ENCODE measurements at places on chromosomes 5 and 9. TPM values are rescaled to one million over a fixed set of nuclear protein-coding genes. Genes with fewer than 3 reads are reported as not detected.

SPINK6 gene
- not detected for total RNA-seq

TMEM174 gene
- not detected for total RNA-seq

DNA sequence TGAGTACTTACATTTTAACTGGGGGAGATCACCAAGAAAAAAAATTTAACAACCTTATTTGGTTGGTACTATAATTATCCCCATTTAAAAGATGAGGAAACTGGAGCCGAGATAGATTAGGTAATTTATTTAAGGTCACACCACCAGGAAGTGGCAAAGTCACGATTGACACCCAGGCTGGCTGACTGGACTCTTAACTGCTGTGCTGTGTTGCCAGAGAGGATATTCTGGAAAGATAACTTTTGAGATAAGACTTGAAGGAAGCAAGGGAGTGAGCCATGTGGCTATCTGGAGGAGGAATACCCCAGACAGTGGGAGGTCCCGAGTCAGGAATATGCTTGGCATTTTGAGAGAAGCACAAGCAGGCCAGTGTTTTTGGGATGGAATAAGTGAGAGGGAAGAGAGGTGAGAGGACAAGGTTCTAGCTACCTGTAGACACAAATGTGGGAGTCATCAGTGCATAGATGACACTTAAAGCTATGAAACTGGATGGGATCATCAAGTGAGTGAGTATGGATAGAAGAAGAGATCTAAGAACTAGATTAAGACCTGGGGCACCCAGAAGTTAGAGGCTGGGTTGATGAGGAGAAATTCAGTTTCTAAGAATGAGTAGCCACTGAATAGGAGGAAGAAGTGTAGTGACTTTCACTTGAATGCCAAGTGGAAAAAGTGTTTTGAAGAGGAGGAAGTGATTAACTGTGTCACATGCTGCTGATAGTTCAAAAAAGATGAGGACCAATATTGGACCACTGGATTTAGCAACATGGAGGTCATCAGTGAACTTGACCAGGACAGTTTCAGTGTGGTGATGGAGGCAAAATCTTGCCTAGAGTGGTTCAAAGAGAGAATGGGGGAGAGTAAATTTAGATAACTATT, 25.6 kb downstream of the PDE8B start:
- ATAC-seq, result no peak

GRCh38 chr5:31062902-31063580, 130.4 kb upstream of the CDH6 start:
- ATAC-seq, result no peak

- ATAC-seq, result no peak
These were observed 306.7 kb downstream of the NR2F1-AS1 start for GRCh38 chr5:93274291-93274690.

DNA sequence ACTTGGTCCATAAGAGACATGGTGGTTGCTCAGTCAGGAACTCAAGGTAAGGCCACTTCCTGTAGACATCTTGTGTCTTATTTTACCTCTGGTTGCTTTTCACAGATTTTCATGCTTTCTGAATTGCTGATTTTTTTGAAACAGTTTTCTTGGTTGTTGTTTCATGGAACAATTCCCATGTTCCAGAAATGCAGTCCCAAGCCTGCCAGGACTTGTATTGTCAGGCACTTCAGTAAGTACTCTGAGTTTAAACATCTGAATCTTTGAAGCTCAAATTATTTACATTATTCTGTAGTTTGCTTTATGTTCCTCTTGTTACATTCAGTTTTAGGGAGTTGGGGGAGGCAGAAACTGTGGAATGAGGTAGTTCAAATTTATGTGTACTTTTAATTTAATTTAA, 290.2 kb downstream of the DMRT2 start:
- ATAC-seq, result no peak

DNA sequence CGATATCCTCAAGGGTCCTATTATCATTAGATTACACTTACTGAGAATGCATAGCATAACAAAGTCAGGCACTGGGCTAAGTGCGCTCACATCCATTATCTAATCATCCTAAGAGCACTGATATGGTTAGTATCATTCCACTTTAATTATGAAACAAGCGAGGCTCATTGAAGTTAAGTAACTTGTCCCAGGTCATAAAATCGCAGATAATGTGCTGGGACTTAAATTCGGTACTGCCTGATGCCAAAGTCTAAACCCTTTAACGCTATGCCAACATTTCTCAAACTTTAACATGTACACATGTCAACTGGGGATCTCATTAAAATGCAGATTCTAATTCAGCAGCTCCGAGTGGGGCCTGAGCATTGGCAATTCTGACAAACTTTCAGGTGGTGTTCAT, 204.7 kb downstream of the PTTG1 start:
- no peak for ATAC-seq

DNA sequence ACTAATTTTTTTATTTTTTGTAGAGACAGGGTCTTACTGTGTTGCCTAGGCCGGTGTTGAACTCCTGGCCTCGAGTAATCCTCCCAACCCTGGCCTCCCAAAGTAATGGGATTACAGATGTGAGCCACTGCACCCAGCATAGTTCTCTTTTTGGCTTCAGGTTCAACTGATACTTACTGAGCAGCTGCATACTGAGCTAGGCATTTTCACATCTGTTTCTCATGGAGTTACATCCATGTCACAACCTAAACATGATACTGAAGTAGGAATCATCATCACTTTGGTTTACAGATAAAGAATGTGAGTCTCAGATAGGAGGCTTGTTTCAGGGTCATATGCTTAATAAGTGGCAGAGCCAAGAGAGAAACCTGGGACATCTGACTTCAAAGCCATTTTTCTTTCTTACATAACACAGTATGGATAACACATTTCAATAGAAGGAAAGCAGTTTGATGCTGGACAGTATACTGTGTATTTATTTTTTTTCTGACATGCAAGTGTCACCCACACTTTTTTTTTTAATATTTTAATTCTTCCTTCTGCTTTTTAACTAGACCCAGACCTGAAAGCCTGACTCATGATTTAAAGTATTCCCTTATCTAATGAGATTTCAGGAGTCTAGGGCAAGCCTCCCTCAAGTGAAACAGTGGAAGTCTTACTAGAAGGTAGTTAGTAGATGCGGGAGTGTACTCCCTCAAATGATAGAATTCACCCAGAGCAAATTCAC, 90.8 kb downstream of the HACD4 start:
- ATAC-seq, result peak; percentile 16

GRCh38 chr5:93299681-93300308, 281.2 kb downstream of the NR2F1-AS1 start:
- no peak for ATAC-seq

DNA sequence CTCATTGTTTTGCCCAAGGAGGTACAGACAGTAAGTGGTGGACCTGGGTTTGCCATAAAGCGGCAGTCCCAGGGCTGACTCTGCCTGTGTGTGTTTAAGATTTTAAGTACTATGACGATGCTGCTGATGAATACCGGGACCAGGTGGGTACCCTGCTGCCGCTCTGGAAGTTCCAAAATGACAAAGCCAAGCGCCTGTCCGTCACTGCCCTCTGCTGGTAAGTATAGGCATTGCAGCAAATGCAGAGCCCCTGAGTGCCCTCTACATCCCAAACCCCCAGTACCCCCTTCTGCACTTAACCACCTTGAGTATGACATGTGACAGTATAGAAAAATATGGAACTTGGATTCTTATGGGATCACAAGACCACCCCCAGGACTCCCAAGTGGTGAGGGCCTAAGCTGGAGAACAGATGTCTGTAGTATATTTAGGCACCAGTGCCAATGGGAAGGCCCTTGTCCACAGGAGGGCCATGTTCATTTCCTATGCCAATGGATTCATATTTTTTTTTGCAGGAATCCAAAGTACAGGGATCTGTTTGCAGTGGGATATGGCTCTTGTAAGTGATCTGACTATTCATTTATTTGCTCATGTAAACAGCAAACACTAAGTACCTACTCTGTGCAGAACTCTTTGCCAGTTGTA, 22.0 kb downstream of the ENHO start:
- peak; percentile 45 for ATAC-seq

- no peak for ATAC-seq
These were observed 107.7 kb upstream of the DAPK1 start for GRCh38 chr9:87389936-87390335.

DNA sequence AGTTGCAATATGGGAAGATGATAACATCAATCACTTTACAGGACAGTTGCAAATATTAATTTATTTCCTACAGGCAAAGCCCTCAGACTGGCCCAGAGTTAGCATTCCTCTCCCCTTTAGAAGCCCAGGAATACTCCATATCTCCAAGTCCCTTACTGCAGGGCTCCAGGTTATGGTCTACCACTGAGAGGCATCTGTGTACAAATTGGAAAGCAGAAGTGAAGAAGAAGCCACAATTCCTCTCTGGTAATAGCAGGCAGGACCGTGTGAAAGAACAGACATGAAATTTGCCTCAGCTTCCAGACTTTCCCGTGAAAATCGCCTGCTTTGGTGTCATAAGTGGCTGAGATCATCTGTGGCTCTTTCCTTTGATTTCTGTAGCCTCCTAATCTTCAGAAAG, 289.6 kb downstream of the GLIS3 start:
- no peak for ATAC-seq
